ENCODE measurements at places on chromosomes 2 and 18.

DNA sequence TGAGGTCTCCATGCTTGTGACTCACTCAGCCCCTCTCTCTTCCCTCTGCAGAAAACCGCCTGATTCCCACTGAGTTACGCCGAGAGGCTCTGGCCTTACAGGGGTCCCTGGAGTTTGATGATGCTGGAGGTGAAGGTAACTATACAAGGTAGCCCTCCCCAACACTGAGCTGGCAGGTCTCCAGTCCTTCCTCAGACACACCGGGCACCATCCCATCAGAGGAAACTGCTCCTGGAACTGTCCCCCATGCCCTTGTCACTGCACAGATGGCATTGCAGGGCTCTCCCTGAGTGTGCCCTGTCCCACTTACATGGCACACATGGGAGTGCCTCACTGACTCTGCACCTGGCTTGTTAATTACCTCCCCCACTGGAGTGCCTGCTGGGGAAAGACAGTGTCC is 1.9 kb downstream of the IMP4 start:
- no peak for DNase-seq

- no peak for DNase-seq
Measured at GRCh38 chr2:10385501-10385900, 62.6 kb downstream of the ODC1 start.

GRCh38 chr18:23664674-23665073 is 2.0 kb upstream of the ANKRD29 start:
- no peak for DNase-seq

DNA sequence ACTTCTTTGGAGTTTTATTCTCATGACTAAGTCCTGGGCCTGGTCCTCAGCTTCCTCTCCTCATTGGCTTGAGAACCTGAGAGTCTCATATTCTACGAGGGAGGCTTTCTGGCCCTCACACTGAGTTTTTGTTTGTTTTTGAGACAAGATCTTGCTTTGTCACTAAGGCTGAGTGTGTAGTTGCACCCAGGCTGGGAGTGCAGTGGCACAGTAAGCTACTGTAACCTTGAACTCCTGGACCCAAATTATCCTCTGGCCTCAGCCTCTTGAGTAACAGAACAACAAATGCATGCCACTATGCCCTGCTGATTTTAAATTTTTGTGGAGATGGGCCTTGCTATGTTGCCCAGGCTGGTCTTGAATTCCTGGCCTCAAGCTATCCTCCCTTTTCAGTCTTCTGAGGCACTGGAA is 22.6 kb downstream of the PRKRA start:
- no peak for DNase-seq

- peak; percentile 27 for DNase-seq
Measured at GRCh38 chr2:217223222-217223930, 363.5 kb upstream of the TNP1 start.

DNA sequence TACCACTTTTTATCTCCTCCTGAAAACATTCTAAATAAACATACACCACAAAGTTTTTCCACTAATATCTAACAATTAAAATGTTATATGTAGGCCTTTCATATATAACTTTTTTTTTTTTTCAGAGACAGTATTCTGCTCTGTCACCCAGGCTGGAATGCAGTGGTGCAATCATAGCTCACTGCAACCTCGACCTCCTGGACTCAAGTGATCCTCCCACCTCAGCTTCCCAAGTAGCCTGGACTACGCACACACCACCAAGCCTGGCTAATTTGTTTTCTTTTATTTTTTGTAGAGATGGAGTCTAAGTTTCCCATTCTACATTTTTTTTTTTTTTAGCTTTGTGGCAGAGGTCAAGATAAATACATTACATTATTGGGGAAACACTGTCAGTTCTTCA is 1612.6 kb upstream of the NXPH2 start:
- no peak for DNase-seq

DNA sequence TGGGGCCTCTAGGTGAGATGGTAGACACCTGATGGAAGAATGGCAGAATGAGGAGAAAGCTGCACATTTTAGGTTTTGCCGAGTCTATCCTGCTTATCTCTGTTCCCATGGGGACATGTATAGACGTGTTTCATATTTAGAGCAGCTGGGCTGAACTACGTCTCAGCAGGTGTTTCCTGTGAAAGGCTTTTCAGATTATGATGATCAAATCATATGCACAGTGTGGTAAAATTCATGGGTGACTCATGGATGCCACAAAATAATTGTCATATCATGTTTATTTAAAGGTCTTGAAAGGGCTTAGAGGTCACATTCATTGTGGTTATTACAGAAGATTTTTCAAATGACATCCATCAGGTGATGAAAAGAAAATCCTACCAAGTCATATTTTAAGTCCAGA is 90.5 kb downstream of the ICOS start:
- no peak for DNase-seq

- no peak for DNase-seq
Measured at GRCh38 chr18:9643549-9643948, 29.2 kb upstream of the PPP4R1 start.

DNA sequence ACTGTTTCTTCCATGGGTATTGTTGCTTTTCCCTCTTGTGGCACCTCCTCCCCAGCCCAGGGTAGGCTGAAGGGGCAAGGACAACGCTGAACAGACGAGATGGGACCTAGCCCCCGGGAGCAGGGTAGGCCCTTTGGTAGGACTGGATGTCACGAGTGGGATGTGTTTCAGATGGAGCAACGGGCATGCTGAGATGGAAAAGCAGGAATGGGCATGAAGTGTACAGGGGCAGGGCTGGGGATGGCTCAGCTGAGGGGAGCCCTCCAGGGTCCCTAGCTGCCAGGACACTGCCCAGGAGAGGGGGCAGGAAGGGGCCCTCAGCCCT is 33.4 kb downstream of the ARHGEF4 start:
- no peak for DNase-seq

GRCh38 chr2:171160119-171160955 is at the start of gene TLK1:
TSS of gene TLK1 (minus strand) at chr2:171160893. CDS start at chr2:171160428, 465 bp downstream.
- peak; percentile 63 for DNase-seq

DNA sequence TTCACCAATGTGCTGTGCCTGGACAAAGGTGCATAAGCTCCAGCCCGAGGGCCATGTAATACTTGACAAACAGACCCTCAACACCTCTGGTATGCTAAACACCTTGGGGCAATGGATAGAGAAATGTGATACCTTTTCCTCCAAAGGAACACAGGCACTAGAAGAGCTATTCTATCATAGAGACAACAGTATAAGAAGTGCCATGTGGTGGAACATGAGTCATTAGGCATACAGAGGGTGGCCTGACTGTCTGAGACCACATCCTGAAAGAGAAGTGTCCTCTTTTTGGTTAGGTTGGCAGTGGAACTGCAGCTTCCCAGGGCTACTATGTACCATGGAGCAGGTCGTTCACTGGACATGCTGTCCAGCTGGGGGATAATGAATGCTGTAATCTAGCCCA is 153.9 kb downstream of the INSIG2 start:
- DNase-seq: no peak

GRCh38 chr2:1318366-1319009 is 94.8 kb upstream of the TPO start:
- no peak for DNase-seq

- DNase-seq: no peak
Measured at GRCh38 chr2:25341011-25341727, 556 bp downstream of the DNMT3A start.

- DNase-seq: no peak
Measured at GRCh38 chr2:210584834-210585233, 28.4 kb downstream of the CPS1 start.

- DNase-seq: no peak
Measured at GRCh38 chr2:109422758-109423500, 190.8 kb downstream of the SEPTIN10 start.

GRCh38 chr2:38661306-38661705 is 4.6 kb upstream of the GALM start:
- no peak for DNase-seq

GRCh38 chr18:51007790-51008139 is 22.2 kb upstream of the SMAD4 start:
- DNase-seq: no peak

DNA sequence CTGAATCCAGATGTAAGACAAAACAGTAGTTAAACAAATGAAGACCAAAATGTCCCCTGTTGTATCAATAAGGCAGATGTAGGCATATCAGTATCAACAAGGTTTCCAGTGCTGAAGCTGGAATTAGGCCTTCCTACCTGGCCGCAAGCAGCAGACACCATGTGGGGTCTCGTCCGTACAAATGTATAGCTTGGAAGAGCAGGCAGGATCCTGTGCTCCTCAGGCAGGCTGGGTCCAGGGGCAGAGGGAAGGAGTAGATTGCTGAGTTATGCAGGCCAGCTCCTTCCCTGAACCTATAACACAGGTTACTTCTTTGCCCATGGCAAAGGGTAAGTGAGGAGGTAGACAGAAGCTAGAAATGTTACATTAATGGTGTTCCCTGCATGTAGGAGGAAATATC is 23.5 kb downstream of the NTSR2 start:
- no peak for DNase-seq

DNA sequence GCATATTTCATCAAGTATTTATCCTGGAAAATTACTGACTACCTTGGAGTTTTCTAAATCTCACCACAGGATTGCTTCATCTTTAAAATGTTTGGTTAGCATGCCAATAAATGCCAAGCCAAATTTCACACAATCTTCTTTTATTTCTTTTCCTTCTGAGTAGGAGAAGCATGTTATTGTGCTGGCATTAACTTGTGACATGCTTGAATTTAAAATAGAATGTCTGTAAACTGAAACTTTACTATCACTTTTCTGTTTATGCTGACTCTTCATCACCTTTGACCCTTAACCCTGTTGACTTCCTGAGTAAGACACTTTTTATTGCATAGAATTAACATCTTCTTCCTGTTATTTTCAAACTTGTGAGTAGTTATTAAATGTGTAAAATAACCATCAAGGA is 56.2 kb upstream of the LRRTM4 start:
- no peak for DNase-seq

DNA sequence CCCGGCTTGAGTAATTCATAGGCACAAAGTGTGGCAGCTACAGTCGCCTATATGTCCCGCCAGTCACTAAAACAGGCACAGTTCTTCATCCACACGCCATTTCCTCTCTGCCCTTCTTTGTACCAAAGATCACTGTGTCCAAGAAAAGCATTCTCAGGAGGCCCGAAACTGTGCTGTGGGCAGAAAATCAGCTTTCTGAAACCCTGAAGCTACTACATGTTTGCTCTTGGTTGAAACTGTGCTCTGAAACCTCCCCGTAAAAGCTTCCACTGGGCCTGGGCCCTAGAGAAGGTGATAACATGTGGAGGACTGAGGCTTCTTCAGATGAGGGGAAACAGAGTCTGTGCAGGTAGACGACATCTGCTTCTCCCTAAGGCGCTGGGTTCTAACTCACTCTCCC is 75.6 kb upstream of the ID2 start:
- DNase-seq: no peak

- no peak for DNase-seq
Measured at GRCh38 chr18:13491138-13491537, 235.2 kb downstream of the FAM210A start.

GRCh38 chr2:238640486-238640885 is 207.4 kb upstream of the TWIST2 start:
- DNase-seq: no peak

- DNase-seq: no peak
Measured at GRCh38 chr2:197216361-197216979, 94.1 kb downstream of the ANKRD44 start.

DNA sequence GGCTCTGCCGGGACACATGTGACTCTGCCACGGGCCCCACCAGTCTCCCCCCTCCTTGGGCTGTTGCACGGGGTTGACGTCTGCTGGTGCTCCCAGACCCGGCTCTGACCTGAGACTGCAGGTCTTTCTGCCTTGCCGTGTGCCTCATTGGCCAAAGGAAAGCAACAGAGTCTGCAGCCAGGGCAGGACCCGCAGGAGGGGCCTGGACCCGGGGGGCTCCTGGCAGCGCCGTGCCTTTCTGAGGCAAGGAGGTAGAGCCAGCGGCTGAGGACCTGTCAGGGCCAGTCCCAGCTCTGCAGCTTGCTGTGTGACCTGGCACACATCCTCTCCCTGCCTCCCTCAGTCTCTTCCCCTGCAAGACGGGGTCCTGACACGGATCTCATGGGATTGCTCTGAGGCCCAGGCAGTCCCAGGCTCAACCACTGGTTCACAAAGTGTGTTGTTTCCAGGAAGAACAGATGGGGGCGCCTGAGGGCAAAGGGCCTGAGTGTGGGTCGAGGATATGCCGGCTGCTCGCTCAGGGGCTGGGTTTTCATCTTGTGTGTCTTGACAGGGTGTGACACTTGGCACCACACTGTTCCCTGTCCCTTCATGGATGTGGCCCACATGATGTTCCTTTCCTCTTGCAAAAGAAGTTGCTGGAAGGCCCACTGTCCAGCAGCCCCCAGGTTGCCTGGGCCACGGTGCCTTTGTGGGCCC is 9.0 kb downstream of the CAPN10 start:
- no peak for DNase-seq

- DNase-seq: no peak
Measured at GRCh38 chr2:69209482-69209881, 177.5 kb downstream of the GFPT1 start.

- DNase-seq: no peak
Measured at GRCh38 chr18:58567453-58568196, 61.3 kb downstream of the ALPK2 start.

GRCh38 chr2:112095681-112096080 is 40.6 kb downstream of the TMEM87B start:
- DNase-seq: no peak

GRCh38 chr2:85753525-85754312 is at the start of gene ATOH8:
TSS of gene ATOH8 (plus strand) at chr2:85753991. CDS start at chr2:85754190, 199 bp downstream.
- no peak for DNase-seq

GRCh38 chr2:130776550-130776949 is 21.2 kb downstream of the AMER3 start:
- DNase-seq: no peak

DNA sequence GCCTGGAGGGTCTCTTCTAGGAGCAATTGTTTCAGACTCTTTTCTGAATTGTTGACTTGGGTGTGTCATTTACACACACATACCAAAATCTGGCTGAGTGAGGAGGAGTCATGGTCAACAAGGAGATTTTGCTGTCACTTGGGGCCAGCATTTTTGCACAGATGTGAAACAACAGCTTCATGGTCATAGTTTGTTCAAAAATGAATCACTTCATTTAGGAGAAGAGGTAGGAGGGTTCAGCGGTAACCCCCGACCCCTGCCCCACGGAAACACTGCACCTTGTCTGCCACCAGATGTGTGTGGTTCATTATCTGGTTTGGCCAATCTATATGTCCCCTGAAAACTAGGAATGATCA is 42.2 kb downstream of the LBH start:
- DNase-seq: no peak

- no peak for DNase-seq
Measured at GRCh38 chr2:166944909-166945308, 56.6 kb downstream of the XIRP2 start.

DNA sequence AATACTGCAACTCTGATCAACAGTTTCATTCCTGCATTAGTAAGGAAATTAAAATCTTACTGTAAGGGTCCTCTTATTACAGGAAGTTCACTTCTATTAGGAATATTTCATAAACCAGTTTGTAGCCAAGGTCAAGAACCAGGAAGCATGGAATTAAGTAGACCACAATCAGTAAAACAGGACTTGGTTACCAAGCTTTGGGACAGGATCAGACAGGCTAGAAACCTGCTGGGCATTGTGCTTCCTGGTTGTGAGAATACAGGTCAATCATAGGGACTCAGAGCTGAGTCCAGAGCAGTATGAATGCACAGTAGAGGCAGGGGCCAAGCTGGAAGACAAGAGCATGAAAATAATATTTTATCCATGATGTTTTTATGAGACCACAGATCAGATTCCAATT is 248.0 kb downstream of the IKZF2 start:
- DNase-seq: no peak

GRCh38 chr2:212794471-212794870 is 255.9 kb upstream of the ERBB4 start:
- no peak for DNase-seq

Measured in CD4-positive, alpha-beta T cell (primary cell).